ENCODE measurements at places on chromosomes 13 and 19.

DNA sequence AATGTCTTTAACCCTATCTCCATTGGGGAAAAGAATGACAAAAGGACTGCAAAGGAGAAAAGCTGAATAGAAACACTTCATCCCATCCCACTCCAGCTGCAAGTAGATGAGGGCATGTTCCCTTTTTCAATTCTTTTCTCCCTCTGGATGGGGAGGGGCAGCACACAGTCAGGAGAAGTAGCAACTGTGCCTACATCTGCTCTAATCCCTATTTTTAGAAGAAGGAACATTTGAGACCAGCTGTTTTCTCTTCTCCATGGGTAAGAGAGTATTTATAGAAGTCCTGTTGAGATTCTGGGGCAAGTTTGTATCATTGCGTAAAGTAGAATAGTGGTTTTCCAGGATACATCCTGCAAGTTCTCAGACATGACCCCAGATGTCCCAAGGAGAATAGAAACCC is 9.3 kb upstream of the GTF3A start:
- no peak for DNase-seq

GRCh38 chr19:944171-944567 is 18.3 kb downstream of the ARID3A start:
- no peak for DNase-seq

- DNase-seq: no peak
These were observed 135.5 kb downstream of the FOXO1 start for GRCh38 chr13:40530961-40531360.

- no peak for DNase-seq
These were observed 111.5 kb downstream of the URI1 start for GRCh38 chr19:30053558-30053957.

GRCh38 chr13:81318231-81319019 is 977.5 kb upstream of the SPRY2 start:
- no peak for DNase-seq

GRCh38 chr13:45073809-45074208 is 46.5 kb upstream of the GTF2F2 start:
- no peak for DNase-seq

DNA sequence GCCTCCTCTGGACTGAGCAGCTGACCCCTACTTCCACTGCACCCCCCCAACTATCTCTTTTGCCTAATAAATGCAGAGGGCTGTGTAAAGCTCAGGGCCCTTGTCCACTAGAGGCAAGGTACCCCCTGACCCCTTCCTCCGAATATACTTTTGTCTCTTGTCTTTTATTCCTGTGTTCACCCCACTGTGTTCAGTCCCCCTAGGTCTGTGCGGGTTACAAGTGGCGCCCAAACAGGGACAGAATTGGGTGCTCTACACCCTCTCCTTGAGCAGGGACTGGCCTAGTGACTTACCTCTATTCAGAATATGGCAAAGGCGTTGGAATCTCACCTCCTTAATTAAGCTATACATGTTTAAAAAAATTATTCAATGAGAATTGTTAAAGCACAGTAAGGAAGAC is 15.0 kb downstream of the ZNF350 start:
- no peak for DNase-seq

- DNase-seq: no peak
These were observed 302.8 kb downstream of the EFNB2 start for GRCh38 chr13:106232681-106233080.

- DNase-seq: no peak
These were observed 22.1 kb downstream of the URI1 start for GRCh38 chr19:29964171-29964570.

GRCh38 chr19:48391100-48392005 is at the start of gene KDELR1:
Gene KDELR1 (minus strand): TSS chr19:48391551. CDS start chr19:48391358, 193 bp downstream.
- DNase-seq: peak; percentile 77

DNA sequence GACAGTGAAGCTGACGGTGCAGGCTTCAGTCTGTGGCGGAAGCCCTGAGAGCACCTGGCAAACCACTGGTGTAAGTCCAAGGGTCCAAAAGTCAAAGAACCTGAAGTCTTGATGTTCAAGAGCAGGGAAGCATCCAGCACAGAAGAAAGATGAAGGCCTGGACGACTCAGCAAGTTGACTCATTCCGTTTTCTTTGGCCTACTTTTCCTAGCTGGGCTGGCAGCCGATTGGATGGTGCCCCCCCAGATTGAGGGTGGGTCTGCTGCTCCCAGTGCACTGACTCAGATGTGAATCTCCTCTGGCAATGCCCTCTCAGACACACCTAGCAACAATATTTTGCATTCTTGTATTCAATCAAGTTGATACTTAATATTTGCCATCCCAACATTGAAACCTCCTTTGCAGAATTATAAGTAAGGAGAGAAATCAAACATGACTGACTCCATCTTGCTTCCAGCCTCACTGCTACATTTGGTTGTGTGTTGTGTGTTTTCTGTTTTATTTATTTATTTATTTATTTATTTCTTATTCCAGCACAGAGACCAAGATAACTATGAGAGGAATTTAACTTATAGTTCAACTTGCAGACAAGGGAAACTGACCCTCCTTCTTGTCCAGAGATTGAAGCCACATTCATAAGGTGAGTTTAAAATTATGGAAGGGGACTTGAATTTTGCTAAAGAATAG is 32.8 kb downstream of the IGFL2 start:
- DNase-seq: no peak

All from naive thymus-derived CD8-positive, alpha-beta T cell (primary cell).